ENCODE measurements at places on chromosomes 4 and X. TPM values are rescaled to one million over a fixed set of nuclear protein-coding genes. Genes with fewer than 3 reads are reported as not detected.
A peak's percentile ranks its signal among the peaks of the same experiment; 100 is the strongest.

The NCAPG gene
- polyA plus RNA-seq = 48.2 TPM

The RASGEF1B gene
- 12.0 TPM for polyA plus RNA-seq

The SYNPO2 gene
- 14.3 TPM for polyA plus RNA-seq

The PNMA6A gene
- polyA plus RNA-seq = 10.0 TPM

The GC gene
- polyA plus RNA-seq = 0.18 TPM

The IQCM gene
- not detected for polyA plus RNA-seq

DNA sequence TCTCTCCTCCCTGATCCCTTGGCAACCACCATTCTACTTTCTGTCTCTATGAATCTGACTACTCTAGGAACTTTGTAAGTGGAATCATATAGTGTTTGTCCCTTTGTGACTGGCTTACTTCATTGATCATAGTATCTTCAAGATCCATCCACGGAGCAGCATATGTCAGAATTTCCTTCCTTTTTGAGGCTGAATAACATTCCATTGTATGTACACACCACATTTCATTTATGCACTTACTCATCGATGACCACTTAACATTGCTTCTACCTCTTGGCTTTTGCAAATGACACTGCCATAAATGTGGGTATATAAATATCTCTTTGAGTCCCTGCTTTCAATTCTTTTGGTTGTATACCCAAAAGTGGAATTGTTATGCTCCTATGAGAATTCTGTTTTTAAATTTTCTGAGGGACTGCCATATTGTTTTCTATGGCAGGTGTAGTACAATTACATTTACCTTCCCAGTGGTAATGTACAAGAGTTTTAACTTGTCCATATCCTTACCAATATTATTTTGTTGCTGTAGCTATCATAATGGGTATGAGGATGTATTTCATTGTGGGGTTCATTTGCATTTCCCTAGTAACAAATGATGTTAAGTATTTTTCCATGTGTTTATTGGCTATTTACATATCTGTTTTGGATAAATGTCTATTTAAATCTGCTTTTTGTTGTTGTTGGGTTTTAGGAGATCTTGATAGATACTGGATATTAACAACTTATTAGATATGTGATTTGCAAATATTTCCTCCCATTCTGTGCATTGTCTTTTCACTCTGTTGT is 466.1 kb downstream of the C4orf33 start:
- DNase-seq = no peak

- no peak for DNase-seq
Observed at GRCh38 chrX:109345856-109346255, 136.0 kb downstream of the GUCY2F start.

DNA sequence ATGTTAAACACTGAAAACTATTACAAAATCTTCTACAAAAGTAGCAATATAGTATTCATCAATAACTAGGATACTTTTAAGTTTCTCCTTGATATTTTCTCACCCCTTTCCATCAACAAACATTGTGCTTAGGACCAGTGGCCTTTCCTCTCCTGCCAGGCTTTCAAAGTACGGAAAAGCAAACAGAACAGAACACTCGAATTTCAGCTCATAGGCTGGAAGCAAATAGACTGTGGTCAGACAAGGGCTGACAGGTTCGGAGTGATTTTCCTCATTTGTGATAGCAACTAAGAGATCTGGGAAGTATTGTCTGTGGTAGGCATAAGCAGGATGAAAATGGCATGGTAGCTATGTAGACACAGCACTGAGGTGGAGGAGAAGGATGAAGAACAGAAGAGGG is 68.6 kb upstream of the SORBS2 start:
- DNase-seq = no peak

GRCh38 chr4:55446578-55446922 is 50.8 kb downstream of the TMEM165 start:
- no peak for DNase-seq

DNA sequence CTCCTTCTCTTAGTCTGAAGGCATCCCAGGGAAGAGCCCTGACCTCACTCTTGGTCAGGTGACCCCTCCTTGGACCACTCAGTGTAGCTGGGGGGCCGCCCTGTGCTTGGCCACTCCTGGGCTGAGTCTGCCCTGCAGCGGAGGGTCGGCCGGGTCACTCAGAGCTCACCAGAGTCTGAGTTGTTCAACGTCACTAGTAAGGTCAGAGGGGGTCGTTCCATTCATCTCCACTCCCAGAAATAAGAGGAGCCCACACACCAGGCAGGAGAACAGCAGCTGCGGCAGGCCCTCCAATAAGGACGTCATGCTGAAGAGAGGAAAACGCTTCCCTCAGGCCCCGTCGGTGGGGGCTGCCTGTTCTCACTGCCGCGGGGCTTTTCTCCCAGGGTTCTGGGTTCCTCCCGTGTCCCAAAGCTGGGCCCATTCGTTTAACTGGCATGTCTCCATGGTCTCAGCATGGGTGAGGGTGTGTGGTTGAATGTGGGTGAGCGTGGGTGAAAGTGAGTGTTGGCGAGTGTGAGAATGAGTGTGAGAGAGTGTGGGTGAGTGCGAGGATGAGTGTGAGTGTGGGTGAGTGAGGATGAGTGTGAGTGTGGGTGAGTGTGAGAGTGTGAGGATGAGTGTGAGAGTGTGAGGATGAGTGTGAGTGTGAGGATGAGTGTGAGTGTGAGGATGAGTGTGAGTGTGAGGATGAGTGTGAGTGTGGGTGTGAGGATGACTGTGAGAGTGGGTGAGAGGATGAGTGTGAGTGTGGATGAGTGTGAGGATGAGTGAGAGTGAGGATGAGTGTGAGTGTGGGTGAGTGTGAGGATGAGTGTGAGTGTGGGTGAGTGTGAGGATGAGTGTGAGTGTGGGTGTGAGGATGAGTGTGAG is 47.7 kb downstream of the ING2 start:
- no peak for DNase-seq

DNA sequence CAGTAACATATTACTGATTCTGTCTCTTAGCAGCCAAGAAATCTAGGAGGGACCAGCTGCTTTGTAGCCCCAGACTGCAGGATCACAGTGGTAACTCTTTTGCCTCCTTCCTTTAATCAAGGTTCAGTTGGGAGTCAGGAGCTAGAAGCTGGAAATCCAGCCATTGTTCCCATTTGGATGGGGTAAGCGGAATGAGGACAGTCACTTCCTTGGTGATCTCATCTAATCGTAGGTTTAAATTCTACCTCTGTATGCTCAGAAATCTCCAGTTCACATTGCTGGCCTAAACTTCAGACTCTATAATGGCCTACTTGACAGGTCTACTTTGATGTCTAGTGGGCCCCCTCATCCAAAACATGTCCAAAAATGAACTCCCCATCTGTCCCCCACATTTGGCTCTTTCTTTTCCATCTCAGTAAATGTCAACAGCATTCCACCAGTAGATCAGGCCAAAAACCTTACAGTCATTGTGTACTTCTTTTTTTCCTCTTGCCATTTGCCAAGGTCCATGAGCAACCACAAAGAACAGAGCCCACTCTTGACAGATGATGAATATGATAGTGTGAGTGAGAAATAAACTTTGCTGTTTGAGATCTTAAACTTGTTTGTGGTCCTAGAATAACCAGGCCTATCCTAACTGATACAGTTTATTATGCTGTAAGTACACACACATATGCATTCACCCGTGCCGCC is 40.1 kb downstream of the WWC2 start:
- no peak for DNase-seq

- peak; percentile 39 for DNase-seq
Observed at GRCh38 chr4:103046416-103047290, 27.1 kb upstream of the SLC9B1 start.

- DNase-seq = no peak
Observed at GRCh38 chrX:133849676-133850075, 135.7 kb downstream of the GPC3 start.

DNA sequence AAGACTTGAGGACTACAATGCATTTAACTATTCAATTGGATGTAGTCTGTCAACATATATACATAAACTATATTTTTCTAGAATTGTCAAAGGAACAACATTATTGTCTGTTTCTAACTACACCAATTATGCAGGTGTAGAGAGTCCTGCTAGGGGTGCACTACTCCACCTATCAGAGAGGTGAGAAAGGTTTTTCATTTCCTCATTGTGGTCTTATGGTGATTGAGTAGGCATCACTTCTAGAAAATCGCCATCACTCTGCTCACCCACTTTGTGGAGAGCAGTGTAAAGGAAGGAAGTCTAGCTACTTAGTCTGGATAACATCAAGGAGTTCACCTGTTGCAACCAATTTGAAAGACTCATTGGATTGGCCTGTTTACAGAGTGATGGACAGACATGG is 4.4 kb upstream of the ADH1C start:
- no peak for DNase-seq

DNA sequence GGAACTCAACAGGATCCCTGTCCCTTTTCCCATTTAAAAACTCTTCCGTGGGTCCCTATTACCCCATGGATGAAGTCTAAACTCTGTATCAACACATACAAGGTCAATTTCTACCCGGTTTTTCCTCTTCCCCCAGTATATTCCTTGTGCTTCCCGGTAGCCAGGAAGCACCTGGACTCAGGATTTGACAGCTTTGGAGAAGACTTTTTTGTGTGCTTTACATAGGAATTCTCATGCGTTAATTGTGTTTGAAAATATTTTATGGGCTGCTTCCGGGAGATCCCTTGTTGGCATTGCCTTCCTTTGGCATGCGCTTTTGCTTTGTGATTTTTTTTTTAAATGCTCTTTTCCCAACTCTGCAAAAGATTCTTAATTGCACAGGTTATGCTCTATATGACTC is 7.2 kb downstream of the SMS start:
- DNase-seq = no peak

- no peak for DNase-seq
Observed at GRCh38 chrX:8897259-8897658, 96.1 kb upstream of the FAM9A start.

- no peak for DNase-seq
Observed at GRCh38 chrX:130204647-130205046, 32.9 kb downstream of the RAB33A start.

DNA sequence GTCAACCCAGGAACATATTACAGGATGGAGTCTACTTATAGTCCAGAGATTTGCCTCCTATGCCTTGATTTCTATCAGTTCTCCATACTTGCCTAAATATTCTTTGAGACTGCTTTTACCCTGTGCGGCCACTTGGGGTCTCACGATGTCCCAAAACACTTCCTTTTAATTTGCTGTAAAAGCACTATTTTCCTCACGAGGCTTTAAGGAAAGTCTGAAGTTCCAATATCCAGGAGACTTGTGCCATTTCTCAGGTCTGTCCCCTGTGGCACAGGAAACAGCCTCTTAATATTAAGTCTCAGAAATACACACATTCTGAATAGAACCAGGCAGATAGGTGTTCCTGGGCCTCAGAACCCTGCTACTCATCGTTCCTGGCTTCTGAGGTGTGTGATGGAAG is 142.9 kb downstream of the TMEM164 start:
- DNase-seq = no peak

DNA sequence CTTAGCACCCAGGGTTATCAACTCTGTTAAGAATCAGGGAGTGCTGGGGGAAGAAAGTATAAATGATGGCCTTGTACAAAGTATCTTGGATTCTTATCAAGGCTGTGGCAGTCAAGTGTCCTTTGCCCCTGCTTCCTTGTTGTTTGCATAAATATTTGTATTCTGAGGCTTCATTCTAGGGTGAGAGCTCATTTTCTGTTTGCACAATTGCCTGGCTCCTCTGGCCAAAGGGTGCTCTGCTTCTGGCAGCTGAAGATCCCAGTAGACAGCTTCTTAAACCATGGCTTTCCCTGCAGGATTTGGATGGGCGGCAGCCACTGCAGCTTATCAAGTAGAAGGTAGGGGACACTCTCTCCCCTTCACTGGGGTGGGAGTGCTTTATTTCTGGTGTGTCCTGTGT is at the start of gene GBA3:
GBA3 (plus strand) TSS at position 202 of the 400 bp plus-strand sequence.
- DNase-seq = no peak

- DNase-seq = no peak
Observed at GRCh38 chr4:148161601-148162000, 280.6 kb downstream of the NR3C2 start.

- DNase-seq = no peak
Observed at GRCh38 chrX:270848-271367, 10.3 kb upstream of the PLCXD1 start.

- DNase-seq = no peak
Observed at GRCh38 chr4:166146806-166147540, 273.9 kb downstream of the TLL1 start.

GRCh38 chr4:14920237-14920636 is 82.0 kb upstream of the CPEB2 start:
- no peak for DNase-seq

DNA sequence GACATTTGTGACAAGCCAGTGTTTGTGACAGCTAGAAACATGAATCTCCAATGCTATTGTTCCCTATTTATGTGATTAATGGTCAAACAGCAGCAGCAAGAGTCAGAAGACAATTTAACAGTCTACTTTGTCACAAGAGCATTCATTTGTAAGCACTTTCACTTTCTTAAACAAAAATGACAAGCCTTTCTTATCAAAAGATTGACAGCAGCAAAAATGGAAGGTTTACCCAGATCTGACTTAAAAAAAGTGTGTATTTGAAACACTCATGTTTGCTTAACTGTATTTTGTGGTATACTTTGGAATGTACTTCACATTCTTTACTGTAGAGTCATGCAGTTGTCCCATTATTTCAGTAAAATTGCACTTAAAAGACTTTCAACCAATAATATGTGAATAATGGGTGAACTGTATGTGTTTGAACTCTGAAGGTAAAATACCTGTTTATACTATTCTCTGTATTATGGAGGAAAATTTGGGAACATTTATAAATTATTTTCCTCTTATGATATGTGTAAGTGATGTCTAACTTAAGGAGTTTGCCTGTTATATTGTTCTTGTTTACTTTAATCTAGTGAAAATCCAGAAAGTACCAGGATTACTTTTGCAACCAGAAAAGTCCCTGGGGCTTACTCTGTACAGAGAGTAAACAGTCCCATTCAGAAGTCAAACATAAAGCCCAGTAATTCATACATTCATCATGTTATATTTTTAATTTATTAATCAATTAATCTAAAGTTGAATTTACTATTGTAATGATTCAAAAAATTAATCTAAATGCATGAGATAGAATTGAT is 314.9 kb upstream of the TRAM1L1 start:
- DNase-seq = peak; percentile 2

DNA sequence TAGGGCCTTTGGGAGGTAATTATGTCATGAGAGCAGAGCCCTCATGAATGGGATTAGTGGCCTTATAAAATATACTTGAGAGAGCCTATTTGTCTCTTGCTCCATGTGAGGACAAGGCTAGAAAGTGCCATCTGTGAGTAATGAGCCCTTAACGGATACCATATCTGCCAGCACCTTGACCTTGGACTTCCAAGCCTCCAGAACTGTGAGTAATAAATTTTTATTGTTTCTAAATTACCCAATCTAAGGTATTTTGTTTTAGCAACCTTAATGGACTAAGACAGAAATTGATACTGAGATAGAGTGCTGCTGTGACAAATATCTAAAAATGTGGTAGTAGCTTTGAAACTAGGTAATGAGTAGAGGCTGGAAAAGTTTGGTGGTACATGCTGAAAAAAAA is 285.0 kb upstream of the DIPK2B start:
- no peak for DNase-seq

- no peak for DNase-seq
Observed at GRCh38 chr4:171622729-171623128, 190.5 kb upstream of the GALNTL6 start.

GRCh38 chr4:16264798-16265197 is 38.5 kb upstream of the TAPT1 start:
- DNase-seq = peak; percentile 37

GRCh38 chr4:157018920-157019490 is 47.4 kb upstream of the PDGFC start:
- DNase-seq = no peak

GRCh38 chrX:120014354-120015130 is 62.9 kb downstream of the RHOXF2B start:
- no peak for DNase-seq
